ENCODE measurements at places on chromosomes 6 and 20.

GRCh38 chr20:43982016-43982415, 67.4 kb downstream of the TOX2 start:
- no peak for DNase-seq

- DNase-seq: no peak
Observed at GRCh38 chr6:83341765-83342164, 89.1 kb downstream of the ME1 start.

DNA sequence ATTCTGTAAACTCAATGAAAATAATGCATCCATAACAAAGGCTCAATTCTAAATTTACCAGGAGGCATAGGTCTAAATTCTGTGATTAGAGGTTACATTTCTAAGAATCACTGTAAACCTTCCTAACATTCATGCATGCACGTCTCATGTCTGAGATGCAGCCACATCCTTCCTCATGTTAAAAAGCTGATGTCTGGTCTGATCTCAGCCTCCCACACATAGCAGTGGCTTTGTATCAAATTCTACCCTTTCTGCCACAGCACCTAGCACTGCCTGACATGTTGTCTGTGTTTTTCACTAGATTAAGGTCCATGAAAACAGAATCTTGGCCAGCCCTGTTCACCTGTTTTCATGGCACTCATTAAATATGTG, 171.1 kb downstream of the WDR27 start:
- no peak for DNase-seq

DNA sequence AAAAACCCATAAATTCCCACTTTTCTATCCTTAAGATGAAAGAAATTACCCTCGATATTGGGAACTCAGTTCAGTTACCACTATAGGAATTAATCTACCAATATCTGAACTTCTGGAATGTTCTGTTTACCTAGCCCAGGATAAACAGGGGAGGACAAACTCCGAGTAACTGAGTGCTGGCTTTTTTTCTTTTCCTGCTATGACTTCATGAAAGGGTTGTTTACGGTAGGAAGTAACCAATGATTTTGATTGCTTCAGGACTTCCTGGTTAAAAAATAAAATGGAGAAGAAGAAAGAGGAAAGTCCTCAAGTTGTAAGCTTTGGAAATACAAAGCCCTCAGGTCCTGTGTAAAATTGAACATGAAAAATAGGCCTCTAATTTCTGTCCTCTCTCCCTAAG, 167.7 kb downstream of the ZNF217 start:
- DNase-seq: no peak

DNA sequence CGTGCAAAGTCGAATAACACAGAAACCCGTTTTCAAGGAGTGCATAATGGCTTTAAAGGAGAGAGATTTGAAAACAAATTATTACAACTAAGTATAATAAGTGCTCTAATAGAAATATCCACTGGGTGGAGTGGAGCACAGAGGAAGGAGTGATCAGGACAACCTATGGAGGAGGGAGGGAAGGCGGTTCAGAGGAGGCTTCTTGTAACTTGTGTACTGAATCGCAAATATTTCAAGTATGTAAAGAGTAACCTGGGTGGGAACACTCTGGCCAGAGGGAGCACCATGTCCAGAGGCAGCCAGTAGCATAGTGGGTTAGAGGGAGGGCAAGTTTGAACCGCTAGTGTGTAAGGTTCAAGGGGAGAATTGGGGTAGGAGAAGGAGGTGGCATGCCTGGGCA, 21.6 kb upstream of the TNFAIP3 start:
- no peak for DNase-seq

DNA sequence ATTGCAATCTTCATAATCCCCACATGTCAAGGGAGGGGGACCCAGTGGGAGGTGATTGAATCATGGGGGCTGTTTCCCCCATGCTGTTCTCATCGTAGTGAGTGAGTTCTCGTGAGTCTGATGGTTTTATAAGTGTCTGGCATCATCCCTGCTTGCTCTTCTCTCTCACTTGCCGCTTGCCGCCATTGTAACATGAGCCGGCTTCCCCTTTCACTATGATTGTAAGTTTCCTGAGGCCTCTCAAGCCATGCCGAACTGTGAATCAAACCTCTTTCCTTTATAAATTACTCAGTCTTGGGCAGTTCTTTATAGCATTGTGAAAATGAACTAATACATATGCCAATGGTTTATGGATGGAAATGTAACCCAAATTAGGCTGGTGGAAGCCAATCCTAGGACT, 109.4 kb upstream of the AKAP12 start:
- DNase-seq: no peak

DNA sequence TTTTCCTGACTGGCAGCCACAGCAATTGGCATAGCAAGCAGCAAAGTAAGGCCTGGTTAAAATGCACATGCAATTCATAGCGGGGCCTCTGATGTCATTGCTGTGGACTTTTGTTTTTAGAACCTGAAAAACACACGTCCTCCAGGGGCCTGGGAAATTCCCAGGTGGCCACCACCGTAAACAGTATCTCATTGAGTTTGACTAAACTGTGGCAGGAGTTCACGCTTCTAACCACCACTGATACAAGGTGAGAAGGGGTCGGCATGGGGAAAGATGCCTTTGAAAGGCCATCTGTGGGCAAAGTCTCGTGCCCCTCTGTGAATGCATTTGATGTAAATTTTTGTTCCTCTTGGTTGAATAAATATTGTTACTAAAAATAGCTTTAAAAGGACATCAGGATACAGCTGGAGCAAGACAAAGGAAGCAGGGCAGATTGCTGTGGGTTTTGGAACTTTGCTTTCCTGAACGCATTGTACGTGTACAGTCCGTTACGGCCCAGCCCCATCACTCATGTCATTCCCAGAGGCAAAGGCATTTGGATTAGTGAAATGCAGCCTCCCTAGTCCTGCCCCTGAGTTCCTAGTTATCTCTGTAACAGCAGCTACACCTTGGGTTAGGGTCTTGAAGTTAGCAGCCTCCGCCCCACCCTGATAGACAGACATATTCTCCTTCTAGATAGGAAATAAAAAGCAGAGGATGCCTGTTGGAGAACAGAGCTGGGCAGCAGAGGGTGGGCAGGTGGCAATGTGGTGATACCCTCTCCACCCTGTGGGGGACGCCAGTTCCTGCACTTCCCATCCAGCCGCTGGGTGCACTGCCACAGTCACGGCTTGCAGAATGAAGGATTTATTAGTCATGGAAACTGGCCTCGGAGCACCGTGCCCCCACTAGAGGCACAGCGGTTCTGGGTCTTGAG, 80.3 kb downstream of the ZDHHC14 start:
- DNase-seq: peak; percentile 19

DNA sequence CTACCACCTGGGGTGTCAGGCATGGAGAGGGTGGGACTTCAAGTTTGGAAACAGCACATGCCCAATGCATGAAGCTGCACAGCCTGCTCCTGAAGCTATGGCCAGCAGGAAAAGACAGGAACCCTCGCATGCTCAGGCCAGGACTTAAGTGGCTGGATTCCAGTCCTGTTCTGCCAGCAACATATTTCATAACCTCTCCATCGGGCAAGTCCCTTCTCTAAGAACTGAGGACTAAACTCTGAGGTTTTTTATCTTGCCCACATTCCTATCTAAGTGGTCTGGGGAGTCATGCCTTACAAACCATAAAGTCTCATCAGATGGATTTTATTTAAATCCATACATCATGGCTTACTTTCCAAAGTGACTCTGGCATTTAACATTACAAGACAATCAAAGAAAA, 27.5 kb upstream of the AGPAT4 start:
- DNase-seq: no peak

DNA sequence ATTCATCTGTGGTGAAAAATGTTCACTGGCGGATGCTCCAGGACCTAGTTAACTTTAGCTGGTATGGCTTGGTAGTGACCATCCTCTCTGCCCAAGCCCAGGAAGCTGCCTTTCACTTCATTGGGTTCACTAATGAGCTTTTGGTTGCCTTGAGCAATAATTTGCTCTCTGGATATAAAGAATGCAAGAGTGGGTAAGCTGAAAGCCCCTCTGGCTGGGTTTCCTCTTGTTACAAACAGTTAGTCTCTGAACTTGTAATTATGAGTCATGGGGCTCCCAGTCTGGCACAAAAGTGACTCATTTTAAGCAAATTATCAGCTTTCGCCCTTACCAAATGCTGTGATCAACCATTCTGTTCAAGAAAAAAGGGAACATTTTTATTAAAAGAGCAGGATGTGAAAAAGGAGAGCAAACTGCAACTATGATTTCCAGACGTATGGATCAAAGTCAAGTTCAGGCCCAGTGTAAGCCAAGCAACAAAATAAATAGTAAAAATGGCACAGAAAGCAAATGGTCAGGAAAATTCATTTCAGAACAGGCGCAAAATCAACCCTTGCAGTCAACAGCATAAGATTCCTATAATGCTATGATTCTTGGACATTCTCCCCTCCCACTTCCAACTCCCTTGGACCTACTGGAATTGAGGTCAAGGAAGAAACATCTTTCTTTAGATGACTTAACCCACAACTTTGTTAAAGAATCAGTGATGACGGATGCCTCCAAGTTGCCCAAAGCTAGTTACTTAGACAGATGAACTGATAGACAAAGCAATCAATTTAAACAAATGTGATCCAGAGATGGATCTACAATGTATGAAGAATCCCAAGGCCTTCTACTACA, 130.0 kb upstream of the KCNK16 start:
- DNase-seq: no peak

DNA sequence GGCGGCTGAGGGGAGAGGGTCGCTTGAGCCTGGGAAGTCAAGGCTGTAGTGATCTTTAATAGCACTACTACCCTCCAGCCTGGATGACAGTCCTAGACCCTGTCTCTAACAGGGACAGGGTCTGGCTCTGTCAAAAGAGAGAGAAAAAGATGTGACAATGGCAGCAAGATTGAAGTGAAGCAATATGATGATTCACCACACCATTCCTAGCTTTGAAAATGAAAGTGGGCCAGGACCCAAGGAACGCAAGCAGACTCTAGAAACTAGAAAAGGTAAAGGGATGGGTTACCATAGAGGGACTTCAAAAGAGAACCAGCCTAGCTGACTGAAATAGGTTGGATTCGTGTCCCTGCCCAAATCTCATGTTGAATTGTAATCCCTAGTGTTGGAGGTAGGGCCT, 426.9 kb downstream of the HTR1B start:
- DNase-seq: no peak

DNA sequence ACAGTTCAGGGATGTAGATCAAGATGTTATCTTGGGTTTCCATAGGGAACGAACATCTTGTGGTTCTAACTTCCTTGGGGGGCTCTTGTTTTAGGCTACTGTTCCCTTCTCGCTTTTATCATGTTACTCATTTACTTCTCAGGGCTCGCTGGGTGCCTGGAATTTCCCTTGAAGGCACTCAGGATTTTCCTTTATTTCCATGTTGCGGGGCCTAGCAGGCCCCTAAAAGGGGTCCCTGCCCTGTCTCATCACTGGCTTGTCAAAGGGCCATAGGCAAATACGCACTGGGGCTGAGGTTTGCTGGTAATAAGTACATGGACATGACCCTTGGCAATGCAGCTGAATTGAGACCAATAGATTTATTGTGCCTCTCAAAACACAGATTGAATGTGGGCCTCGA, 262.3 kb downstream of the CDH4 start:
- DNase-seq: no peak

DNA sequence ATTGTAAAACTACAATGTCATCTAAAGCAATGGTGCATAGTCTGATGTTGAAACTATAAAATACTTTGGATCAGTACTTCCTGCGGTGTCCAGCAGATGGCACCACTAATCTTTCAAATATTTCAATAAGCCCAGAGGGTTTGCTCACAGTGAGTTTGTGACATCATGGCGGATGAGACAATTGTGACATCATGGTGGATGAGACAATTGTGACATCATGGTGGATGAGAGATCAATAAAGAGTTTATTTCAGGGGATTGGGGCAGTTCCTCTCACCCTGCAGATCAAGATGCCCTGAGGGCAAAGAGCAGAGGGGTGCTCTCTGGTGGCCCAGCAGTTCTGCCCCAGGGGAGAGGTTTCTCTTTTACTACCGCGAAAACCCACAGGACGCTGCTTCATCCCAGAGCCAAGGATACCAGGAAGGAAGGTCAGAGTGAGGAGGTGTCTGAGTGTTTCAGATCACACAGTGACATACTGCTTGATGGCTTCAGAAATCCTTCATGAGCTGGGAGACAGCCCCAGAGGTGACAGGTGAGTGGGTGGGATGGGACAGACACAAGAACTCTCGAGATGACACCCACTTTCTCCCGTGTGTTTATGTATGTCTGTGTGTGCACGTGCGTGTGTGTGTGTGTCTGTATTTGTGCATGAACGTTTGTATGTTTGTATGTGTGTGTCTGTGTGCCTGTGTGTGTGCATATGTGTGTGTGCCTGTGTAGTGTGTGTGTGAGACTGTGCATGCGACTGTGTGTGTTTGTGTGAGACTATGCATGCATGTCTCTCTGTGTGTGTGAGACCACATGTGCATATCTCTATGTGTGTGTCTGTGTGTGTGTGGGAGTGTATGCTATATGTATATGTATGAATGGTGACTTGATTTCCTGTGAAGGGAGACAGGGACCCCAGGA, 7.3 kb upstream of the ULBP2 start:
- DNase-seq: no peak

GRCh38 chr20:41230136-41230535, 87.4 kb downstream of the ZHX3 start:
- no peak for DNase-seq

- DNase-seq: no peak
Observed at GRCh38 chr6:111997853-111998208, 56.1 kb upstream of the CCN6 start.

DNA sequence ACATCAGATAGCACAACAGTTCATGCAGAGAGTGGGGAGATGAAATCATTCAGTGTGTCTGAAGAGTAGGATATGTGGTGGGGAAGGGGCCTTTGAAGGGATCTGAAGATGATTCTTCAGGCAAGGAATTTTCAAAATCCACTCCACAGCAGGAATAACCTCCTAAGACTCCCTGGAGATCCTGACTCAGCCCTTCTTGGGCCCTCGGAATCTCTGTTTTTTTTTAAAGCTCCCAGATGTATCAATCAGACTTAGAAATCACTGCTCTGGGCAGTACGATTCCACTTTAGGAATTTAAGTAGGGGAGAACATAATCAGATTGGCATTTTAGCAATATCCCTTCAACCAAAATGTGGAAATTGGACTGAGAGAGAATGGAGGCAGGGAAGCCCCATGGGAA, 55.5 kb downstream of the RIOK1 start:
- DNase-seq: no peak

GRCh38 chr20:20231528-20232298, 136.2 kb upstream of the INSM1 start:
- no peak for DNase-seq

DNA sequence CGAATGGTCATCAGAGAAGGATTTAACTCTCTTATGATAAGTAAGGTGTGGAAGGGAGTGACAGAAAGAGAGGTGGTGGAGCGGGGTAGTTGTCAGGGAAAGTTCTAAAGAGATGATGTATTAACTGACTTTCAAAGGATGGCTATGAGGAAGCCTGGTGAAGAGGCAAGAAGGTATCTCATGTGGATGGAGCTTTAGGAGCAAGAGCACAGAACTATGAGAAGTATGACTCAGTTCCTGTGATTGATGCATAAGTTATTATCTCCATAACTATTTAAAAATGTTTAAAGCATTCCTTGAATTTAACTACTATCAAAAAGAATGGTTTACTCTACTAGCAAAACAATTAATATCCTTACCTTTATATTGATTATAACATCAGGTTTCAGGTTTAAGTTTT, 28.8 kb downstream of the AK9 start:
- DNase-seq: no peak

Measured in GM19239 (cell line).